GM12864 (cell line): ENCODE measurements at places on chromosomes 1 and 21.

DNA sequence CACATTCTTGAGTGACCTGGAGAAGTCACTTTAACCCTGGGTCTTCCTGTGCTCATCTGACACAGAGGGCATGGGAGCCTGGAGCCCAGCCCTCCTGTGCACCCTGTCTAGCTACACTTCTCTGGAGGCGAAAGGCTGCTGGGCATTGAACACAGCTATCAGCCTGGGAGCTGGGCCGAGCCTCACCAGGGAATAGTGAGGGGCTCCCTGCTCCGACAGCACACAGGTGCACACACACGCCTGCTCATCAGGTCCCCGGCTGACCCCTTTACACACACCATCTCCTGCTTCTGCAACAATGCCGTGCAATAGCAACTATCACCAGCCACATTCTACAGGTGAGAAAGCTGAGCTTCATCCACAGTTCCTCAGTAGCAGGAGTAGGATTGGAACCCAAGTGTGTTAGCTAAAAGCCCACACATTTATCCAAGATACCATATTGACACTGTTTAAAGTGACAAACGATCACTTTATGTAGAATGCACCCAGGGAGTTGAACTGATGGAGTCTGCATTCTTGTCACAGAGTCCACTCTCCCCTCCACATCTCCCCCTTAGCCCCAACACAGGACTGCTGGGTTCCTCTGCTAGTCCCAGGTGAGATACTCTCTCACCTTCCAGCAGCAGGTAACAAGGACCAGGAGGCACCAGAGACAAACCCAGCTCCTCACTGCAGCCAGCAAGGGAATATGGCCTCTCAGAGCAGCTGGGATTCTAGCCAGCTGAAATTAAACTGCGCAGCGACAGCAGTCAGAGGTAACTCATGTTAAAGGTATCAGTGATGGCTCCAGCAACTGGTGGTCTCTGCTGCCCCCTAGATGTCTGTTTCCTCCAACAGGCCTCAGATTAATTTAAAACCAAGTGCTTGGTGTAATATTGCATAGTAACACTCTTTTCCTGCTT is 18.3 kb upstream of the CAPN8 start:
- DNase-seq, result no peak

DNA sequence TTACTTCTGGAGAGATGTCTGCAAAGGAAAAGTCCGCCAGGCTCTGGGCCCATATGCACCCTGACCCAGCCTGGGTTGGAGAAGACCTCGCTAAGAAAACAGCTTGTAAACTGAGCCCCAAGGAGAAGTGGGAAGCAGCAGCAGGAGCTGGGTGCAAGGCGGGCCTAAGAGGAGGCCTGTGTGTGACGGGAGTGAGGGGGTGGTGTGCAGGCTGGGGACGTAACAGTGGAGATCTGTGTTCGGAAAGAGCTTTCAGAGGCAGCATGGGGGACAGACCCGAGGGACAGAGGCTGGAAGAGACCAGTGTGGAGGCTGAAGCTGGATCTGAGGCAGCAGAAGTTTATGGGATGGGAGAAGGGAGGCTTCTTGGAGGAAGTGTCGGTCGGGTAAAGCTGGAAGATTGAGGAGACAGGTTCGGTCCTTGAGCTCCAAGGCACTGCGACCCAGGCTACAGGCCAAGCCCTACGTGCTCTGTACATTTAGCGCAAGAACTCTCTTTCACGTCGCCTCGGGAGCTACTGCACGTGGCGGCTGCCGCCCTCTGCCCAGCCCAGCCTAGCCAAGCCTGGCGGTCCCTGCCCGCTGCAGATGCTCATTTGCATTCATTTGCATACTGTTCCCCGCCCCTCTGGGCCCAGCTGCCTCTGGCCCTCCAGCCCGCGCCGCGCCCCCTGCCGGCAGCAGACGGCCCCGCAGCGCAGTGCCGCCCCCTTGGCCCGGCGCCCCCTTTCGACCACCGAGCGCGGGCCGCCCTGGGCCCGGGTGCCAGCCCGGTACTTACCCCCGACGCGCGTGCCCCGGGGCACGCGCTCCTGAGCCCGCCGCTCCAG is 6.3 kb downstream of the HPCA start:
- no peak for DNase-seq

GRCh38 chr1:225338545-225338944 is 89.3 kb downstream of the LBR start:
- DNase-seq, result no peak

DNA sequence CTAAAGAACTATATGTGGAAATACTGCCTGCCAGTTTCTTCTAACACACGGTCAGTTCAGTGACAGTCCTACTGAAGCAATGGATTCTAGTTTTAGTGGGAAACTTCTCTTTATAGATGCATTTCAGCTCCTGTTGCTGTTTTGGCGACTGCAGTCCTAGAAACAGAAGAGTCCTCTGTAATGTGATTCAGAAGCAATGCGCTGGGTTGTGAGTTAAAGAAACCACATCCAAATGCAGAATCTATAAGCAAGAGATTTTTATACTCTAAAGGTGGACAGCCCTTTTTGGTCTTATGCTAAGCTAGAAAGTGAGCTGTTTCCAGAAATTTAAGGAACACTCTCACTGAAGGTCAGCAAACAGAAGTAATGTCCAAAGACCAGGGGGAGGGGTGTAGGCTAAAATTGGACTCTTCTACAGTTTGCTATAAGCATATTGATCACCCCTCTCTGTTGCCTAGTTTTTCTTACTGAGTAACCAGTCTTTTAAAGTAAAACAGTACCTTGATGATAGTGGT is 30.8 kb downstream of the DUSP10 start:
- DNase-seq, result no peak

GRCh38 chr1:156747742-156748669 is 3.5 kb downstream of the HDGF start:
- no peak for DNase-seq

GRCh38 chr1:10667861-10668761 is 128.3 kb downstream of the CASZ1 start:
- DNase-seq, result no peak

DNA sequence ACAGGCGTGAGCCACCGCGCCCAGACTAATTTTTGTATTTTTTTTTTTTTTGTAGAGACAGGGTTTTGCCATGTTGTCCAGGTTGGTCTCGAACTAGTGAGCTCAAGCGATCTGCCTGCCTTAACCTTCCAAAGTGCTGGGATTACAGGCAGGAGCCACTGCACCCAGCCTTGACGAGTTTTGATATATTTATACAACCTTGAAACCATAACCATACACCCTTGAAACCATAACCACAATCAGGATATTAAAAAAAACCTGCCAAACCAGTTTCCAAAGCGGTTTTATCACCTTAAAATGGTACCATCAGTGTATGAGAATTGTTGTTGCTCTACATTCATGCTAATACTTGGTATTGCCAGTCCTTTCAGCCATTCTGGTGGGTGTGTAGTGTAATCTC is 3.7 kb upstream of the PHACTR4 start:
- DNase-seq, result no peak

DNA sequence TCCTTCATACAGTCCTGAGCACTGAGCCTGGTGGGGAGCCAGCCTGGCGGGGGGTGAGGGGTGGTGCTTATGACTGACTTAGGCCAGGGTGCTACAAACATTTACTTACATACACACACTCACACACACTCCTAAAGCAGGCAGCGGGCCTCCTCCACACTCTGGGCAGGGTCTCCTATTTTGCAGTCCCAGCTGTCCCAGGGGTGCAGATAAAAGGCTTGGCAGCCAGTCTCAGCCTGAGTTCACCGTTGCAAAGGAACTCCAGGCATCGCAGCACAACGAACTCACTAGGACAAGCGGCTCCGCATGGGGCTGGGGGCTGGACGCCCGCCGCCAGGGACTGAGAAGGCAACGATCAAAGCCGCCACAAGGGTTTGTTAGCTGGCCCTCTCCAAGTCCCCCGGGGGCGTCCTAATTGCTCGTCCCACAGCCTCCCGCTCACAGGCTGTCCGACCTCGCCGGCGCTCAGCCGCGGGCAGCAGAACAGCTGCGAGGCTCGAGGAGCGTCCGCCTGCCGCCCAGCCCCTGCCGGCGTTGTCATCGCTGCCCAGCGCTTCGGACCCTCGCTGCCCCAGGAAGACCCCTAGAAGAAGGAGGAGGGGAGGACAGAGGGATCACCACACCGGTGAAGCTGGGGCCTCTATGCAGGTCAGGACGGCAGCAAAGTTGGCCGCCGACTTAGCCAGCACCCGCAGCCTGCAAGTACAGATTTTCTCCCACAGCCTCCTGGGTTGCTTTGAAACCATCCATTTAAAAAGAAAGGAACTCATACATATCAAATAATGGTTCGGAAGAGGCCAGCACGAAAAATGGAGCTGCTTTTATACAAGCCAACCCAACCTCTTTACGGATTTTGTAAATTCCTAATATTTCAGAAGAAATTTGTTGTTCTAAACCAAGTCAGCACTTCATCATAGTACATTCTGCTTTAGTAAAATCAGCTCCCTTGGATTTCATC is 6.2 kb downstream of the BARHL2 start:
- DNase-seq, result no peak

- no peak for DNase-seq
Measured at GRCh38 chr1:23548704-23549143, 10.6 kb downstream of the ID3 start.

GRCh38 chr21:43275421-43276211 is 106.8 kb downstream of the CRYAA start:
- no peak for DNase-seq

DNA sequence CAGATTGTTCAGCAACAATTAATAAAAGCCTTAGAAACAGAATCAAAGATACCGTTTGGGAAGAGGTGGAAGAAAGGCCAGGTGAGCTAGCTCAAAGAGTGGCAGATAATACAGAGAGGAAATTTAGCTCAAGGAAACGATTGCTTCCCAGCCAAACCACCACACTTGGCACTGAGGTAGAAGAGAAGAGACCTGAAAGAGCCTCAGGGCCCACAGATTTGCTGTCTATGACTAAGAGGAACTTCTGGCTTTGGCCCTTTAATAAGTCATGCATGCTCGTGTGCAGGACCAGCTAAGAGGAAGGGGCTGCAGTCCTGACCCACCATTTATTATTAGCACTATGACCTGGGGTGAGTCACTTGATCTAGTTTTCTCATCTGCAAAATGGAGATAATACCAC is 72.8 kb upstream of the BCL10 start:
- DNase-seq, result no peak

- DNase-seq, result peak; percentile 85
Measured at GRCh38 chr1:25239681-25240541, 7.3 kb downstream of the RSRP1 start.

- no peak for DNase-seq
Measured at GRCh38 chr1:6612641-6613360, 730 bp upstream of the PHF13 start.

DNA sequence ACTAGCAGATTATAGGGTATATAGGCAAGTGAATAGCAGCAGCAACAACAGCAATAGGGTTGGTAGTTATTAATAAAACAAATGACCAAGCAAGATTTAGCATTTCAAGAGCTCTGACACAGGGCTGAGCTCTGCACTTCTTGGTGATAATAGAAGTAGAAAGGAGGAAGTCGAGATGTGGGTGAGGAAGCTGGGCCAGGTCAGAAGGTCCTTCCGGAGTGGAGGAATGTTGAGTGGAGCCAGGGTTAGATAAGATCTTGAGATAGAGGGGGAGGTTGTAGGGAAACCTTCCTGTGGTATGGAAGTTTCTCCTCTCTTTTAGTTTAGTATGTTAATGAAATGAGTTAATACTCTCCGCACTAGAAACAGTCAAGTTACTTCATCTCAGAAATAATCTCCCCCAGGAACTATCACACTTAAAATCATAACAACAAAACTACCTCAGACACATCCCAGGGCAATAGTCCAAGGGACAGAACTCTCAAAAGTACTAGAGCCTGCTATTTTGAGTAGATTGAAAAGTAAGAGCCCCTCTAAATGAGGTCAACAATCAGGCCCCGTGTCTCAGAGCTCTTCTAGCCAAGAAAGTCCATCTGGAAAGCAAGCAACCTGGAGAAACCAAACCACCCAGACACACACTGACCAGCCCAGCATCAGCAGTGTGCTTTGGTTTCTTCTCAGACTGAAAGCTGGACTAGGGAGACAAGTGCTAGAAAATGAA is 45.4 kb upstream of the ATP1B1 start:
- DNase-seq, result no peak

DNA sequence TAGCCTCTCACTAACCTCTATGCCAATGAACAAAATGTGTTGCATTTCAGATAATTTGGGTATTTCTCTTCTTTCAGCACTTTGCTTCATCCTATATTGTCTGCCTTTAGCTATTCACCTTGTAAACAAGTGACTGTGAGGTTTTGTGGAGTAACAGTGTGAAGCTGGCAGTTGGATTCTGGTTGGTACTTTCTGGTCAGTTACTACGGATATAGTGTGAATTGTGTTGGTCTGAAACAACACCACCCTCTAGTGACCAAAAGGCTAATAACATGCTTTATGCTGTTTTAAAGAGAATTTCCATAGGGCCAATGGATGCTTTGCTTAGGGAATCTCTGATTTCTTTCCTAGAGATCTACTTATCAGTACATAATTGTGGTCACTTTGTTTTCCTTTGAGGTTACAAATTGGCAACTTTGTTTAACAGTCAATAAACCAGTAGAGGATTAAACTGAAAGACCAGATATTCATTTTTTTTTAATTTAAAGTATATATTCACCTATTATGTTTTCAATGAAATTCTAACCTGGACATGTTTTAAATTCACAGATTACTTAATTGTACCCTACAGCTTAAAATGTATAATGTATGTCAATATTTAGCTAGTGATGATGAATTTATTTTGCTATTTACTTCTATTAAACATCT is 2.5 kb upstream of the PTGER3 start:
- peak; percentile 21 for DNase-seq

DNA sequence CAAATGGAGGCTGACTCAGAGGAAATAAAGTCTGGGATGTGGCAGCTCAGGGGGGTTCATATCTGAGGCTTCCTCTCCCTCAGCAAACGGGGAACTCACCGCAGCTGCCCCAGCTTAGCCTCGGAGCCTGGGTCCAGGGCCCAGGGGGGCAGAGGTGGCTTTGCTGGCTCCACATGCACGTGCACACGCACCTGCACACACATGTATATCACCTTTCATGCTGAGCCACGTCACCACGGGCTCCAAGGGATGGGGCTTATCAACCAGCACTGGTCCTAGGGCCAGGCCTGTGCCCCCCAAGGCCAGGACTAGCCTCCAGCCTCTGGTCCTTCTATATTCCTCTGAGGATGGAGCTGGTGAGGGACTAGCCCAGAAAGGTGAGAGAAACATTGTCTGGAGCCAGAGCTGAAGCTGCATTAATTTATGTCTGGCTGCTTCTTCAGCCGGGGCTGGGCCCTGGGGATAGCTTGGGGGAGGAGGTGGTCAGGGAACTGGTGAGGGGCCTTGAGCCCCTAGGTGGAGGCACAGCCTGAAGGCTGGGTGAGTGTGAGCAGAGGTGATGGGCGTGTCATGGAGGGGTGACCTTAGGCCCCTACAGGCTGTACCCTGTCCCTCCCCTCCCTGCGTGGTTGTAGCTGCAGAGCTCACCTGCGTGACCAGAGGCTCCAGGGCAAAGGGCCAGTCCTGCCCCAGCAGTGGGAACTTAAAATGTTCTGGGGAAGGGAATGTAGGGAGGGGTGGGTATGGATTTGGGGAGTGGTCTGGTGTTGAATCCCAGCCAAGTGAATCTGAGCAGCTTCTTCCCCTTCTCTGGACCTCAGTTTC is 520.8 kb downstream of the PTPRU start:
- no peak for DNase-seq

- no peak for DNase-seq
Measured at GRCh38 chr1:34364376-34364775, 187.7 kb downstream of the C1orf94 start.

GRCh38 chr1:18004278-18004677 is 103.3 kb upstream of the IGSF21 start:
- DNase-seq, result no peak
